Epithelial cell of proximal tubule (primary cell): ENCODE measurements at places on chromosomes 6 and 20. TPM values are rescaled to one million over a fixed set of nuclear protein-coding genes. Genes with fewer than 3 reads are reported as not detected.

DNA sequence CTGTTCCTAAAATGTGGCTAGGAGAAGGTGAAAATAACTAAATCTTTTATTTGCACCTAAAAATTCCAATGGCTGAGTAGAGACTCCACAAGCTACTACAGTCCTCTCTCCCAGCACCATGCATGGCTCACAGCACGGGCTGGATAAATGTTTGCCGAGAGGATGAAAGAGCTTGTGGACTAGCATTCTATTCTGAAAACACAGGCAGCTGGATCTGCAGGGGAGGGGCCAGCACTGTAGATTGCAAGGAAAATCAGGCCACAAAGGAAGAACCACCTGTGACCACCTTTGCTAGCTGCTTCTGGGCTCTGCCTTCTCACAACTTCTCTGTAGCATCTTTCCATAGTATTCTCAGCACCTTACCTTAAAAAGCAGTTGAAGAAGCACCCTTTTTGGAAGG is 46.6 kb downstream of the CLIC5 start:
- DNase-seq, result no peak

- no peak for DNase-seq
Observed at GRCh38 chr20:13458860-13459451, 179.8 kb downstream of the TASP1 start.

- DNase-seq, result no peak
Observed at GRCh38 chr20:57897891-57898290, 188.1 kb upstream of the PMEPA1 start.

ACTL10 gene
- total RNA-seq, result 2.2 TPM in 2 replicates

DNA sequence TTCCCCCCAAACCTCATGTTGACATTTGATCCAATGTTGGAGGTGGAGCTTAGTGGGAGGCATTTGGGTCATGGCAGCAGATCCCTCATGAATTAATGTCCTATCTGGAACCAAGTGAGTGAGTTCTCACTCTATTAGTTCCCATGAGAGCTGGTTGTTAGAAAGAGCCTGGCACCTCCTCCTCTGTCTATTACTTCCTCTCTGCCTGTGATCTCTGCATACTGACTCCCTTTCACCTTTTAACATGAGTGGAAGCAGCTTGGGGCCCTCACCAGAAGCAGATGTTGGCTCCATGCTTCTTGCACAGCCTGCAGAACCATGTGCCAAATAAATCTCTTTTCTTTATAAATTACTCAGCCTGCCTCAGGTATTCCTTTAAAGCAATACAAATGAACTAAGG is 127.3 kb upstream of the RALGAPA2 start:
- no peak for DNase-seq

DNA sequence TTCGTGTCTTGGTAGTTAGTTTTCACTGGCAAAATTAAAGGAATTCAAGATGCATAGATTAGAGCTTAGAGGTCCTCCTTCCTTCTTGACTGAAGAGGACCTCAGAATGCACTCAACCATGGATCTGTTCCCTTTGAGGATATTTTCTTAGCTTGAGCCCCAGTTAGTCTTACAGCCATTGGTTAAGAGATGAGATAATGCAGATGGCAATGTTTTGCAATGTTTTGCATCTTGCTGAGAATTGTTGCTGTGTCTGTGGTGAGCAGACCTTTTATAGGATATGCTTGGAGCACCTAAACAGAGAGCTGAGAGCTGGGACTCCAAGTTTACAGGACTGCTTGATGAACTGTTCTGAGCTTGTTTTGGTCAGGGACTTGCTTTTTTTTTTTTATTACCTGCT is 107.5 kb downstream of the TMEM170B start:
- DNase-seq, result no peak

- DNase-seq, result no peak
Observed at GRCh38 chr6:100078509-100078908, 84.5 kb upstream of the MCHR2 start.

REM1 gene
- total RNA-seq, result not detected in 2 replicates

GRCh38 chr6:19827247-19827646 is 9.9 kb upstream of the ID4 start:
- no peak for DNase-seq

DNA sequence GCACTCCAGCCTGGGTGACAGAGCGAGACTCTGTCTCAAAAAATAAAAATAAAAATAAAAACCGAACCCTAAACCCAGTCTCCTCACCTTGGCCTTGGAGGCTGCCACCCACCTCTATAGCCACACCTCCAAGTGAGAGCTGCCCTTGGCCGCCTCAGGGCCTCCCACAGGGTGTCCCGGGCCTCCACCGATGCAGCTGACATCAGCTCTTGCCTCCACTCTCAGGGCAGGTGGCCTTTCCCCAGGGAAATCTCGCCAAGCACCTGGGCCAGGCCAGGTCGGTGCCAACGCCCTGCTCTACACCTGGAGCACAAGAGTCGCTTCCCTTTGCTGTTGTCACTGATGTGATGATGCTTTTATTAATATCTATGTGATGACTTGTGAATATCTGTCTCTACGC is 8.9 kb upstream of the MYL9 start:
- DNase-seq, result no peak

- no peak for DNase-seq
Observed at GRCh38 chr20:37161830-37162549, 17.1 kb upstream of the RPN2 start.

DNA sequence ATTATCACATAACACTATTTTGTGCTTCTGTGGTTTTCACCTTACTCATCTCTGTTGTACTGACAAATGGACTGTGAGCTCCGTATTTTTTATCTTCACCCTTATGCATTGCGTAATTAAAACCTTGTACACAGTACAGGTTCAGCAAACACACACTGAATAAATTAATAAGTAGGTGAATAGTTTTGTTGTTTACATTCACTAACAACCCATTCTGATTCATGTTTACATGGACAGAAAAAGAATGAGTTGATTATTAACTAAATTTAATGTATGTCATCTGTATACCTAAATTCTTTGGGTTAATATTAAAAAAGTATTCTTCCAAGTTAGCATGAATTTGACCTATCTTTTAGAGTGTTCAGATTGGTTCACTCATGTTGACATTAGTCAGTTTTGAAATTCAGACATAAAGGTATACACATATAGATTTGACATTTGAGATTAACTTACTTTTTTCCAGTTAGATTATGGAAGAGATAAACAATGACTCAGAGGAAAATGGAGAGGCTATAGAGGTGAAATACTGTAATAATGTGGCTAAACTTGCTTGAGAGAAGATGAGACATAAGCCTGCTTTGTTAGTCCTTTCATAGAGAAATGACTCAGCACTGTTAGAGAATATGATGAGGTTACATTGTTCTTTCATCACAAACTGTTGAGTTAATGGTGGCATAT is 541.7 kb upstream of the FLRT3 start:
- DNase-seq, result peak; percentile 61

DNA sequence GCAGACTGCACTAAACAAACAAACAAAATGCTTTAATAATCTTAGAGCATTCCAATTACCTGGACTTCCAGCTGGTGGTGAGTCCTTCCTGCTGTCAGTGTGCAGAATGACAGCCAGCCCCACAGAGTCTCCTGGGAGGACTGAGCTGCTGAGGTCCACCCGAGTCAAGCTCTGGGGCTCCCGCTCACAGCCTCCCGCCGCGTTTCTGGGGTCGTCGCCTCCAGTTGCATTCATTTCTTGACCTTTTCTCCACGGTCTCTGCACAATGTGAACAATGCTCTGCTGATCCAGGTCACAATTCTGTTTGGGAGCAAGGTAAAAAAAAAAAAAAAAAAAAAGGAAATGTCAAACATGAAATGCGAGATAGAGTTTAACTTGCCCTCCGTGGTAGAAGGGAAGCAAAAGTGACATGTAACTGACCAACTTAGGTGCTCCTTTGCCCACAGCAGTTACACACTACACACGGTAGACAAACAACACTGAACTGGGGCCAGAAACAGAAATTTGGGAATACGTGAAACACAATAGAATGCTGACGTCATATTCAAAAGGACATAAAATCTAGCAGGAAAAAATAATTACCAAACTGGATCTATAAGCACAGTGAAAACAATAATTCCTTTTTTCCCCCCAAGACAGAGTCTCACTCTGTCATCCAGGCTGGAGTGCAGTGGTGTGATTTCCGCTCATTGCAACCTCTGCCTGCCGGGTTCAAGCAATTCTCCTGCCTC is 464.9 kb downstream of the PRKN start:
- DNase-seq, result no peak

GRCh38 chr6:56693246-56693607 is 50.5 kb upstream of the DST start:
- DNase-seq, result peak; percentile 61

DNA sequence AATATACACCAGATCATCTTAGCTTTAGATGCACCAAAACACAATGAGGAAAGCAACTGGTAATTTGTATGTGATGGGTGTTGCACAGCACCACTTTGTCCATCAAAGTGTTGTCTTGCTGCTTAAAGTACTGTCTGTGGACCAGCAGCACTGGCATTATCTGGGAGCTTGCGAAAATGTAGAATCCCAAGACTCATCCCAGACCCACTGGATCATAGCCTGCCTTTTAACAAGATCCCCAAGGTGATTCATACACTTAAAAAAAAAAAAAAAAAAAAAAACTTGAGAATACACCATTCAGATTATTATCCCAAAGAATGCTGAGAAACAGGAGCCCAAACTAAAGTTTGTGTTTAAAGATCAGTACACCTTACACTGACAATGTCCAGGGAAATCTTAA is 123.4 kb downstream of the TASP1 start:
- no peak for DNase-seq

- DNase-seq, result no peak
Observed at GRCh38 chr20:10430704-10431103, 3.3 kb downstream of the MKKS start.

TPD52L2 gene
- total RNA-seq, result 112 and 128 TPM in 2 replicates

WFDC5 gene
- not detected in 2 replicates for total RNA-seq

DNA sequence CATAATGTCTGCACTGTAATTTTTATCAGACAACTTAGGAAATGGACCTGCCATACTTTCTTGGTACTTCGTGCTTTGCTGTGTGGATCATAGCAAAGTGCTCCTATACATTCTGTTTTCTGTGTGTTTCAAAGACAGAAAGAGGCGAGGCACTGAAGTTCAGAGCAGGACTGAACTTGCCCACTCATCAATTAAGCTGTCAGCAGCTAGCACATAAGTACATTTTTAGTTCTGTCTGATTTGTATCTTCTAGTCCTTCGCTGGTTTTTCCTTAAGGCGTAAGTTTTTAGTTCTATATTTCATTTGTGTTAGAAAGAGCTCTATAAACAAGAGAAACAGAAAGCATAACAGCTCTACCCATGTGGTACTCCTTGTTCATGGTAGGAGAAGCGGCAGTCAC is 42.1 kb downstream of the MAP3K4 start:
- DNase-seq, result no peak

- DNase-seq, result no peak
Observed at GRCh38 chr6:69820438-69820837, 23.6 kb upstream of the LMBRD1 start.

- DNase-seq, result peak; percentile 70
Observed at GRCh38 chr6:38262026-38262425, 377.7 kb downstream of the BTBD9 start.

HLA-DRA gene
- total RNA-seq, result not detected in 2 replicates

- DNase-seq, result no peak
Observed at GRCh38 chr6:132361101-132361500, 40.2 kb downstream of the MOXD1 start.

DNA sequence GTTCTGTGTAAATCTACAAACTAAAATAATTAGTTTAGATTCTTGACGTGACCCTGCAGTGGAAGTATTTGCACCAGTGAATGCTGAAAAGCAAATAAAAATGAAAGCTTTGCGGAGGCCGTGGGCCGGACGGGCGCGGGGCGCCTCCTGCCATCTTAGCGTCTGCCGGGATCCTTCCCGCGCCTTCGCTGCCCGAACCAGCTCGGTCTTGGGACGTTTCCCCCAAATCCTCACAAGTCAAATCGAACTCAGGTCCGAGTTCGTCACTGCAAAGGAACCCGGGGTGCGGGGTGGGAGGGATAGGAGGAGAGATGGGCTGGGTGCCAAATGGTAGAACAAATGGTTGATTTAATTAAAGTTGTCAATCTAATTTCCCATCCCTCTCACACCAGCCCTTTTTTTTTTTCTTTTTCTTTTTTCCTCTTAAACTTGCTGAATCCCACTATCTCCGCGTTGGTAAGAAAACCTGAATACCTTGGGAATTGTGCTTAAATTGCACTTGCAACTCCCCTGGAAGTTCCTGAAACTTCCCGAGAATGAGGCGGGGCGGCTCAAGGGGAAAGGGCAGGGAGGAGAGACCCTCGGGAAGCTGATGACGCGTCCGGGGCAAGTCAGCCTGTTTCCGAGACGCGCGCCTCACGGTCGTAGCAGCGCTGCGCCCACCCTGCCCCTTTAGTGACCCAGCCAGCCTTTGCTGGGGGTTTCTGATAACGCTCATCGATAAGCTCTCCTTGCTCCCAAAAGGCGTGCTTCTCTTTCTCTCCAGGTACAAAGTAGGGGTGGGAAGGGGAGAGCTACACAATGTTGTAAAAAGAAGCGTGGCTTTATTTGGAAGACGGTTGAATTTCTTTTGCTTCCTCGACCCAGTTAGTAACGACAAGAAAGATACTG is 1.8 kb downstream of the GJA1 start:
- DNase-seq, result no peak

- no peak for DNase-seq
Observed at GRCh38 chr6:135465307-135465706, 32.2 kb downstream of the AHI1 start.
